SHP77 treated with DMSO at 0.1 percent for 48 hours (cell line): ENCODE measurements at places on chromosomes 6 and 20.

GRCh38 chr6:2818593-2818992 is 23.1 kb downstream of the SERPINB1 start:
- no peak for DNase-seq

DNA sequence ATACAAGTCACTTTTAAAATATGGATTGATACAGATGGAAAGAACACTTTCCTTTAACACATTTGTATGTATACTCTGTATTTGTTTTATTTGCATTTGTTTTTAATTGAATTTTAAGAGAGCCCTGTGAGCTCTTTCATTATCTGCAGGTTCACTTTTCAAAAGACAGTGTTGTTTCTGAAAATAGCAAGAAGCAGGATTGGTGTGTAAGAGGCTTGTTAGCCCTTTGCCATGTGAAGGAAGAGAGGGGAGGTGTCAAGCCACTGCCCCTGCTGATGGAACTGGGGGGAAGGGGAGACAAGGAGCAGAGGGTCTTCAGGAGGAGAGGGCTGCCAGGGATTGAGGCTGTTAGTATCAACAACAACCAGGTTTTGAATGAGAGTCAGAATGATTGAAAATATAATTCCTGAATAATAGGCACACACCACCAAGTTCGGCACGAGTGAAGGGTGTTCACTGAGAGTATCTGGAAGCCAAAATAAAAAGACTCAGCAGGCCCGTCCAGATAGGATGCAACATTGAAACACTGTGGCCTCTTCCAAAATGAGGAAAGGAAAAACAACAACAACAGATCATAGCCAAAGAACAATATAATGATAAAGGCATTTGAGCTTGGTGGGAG is 12.6 kb upstream of the PBOV1 start:
- no peak for DNase-seq

GRCh38 chr6:3137057-3137777 is 18.7 kb downstream of the BPHL start:
- DNase-seq, result no peak

- DNase-seq, result no peak
Observed at GRCh38 chr6:48670546-48670945, 559.5 kb upstream of the PTCHD4 start.

GRCh38 chr6:147176795-147177194 is 27.4 kb upstream of the STXBP5 start:
- no peak for DNase-seq

GRCh38 chr6:12367412-12367811 is 77.3 kb downstream of the EDN1 start:
- no peak for DNase-seq

DNA sequence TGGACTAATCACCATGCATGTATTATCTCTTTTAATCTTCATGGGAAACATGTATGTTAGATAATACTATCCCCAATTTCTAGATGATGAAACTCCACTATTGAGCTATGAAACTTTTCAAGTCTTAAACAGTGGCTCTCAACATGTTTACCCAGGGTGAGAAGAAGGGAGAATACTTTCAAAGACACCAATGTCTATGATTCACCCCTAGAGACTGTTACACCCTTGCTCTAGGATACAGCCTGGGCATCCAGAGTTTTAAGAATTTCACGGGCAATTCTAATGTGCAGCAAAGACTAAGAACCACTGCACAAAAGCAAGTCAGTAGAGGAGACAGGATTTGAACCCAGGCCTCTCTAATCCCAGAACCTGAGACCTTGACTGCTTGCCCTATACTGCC is 47.8 kb downstream of the GFOD1 start:
- no peak for DNase-seq

DNA sequence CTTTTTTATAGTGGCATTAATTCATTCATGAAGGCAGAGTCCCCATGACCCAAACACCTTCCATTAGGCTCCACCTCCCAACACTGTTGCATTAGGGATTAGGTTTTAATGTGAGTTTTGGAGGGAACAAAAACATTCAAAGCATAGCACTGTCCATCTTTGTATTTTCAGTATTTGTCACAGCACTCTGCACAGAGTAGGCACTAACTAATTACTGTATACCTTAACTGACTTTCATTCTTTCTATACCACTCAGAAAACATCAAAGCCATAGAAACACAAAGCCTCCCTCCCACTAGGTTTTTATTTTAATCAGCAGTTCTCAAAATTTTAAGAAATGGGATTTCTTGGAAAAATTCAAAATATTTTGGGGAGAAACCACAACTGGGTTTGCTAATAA is 21.8 kb upstream of the AHI1 start:
- DNase-seq, result no peak

GRCh38 chr6:125237764-125238163 is 64.0 kb downstream of the HDDC2 start:
- no peak for DNase-seq

DNA sequence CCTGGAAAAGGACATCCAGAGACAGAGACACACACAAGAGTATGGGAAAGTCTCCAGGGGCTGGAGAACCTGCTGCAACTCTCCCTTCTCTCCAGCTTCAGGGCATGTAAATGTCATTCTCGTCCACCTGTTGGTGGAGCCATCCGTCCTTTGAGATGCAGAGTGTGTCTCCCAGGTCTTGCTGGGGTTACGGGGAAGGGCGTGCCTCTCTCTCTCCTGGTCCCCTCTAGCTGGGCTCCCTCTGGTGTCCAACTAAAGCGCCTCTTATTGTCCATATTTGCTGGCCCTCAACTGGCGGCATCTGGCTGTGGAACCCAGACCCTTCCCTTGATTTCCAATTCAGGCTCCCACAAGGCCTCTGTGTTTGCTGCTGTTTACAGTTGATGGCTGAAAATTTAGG is 244.1 kb downstream of the BMP7 start:
- no peak for DNase-seq

GRCh38 chr20:548906-549305 is 5.3 kb upstream of the CSNK2A1 start:
- DNase-seq, result no peak

- DNase-seq, result no peak
Observed at GRCh38 chr6:53752856-53753255, 41.9 kb upstream of the LRRC1 start.

DNA sequence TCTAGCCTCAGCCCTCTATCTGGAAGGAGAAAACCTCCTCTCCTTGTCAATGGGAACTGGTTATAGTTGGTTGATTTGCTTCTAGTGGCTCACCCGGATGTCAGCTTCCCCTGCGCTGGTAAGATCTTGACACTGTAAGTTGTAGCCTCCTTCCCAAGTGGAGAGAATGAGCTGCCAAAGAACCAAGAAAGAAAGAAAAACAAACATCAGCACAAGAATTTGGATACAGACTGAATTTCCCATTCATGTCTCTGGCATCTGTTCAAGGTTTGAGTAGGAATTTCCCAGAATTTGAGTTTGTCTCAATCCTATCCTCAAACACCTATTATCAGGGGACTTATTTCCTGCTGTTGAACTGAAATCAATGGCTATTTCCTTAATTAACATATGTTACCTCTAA is 44.1 kb downstream of the ELOVL2 start:
- DNase-seq, result no peak

DNA sequence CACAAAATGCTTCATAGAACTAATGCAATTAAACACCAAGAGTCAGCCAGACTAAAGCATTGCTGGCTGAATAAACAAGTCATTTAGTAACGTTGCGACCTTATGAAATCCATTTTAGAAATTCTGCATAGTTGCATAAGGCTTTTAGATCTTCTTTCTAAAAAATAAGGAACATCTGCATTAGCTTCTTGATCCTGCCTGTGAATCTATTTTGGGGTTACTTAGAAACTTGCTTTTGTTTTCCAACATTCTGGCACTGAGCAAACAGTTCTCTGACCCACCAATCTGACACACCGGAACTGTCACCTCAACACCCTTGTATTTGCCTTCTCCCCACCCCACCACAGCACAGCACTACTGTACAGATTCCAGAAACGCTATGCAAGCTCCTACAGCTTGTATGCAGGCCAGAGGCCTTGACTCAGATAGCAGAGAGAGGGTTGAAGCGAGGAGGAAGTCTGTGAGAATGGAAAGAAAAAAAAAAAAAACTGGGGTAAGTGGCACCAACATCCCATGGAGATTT is 55.0 kb downstream of the KIF13A start:
- DNase-seq, result no peak

GRCh38 chr6:16078064-16078463 is 50.8 kb upstream of the MYLIP start:
- no peak for DNase-seq

DNA sequence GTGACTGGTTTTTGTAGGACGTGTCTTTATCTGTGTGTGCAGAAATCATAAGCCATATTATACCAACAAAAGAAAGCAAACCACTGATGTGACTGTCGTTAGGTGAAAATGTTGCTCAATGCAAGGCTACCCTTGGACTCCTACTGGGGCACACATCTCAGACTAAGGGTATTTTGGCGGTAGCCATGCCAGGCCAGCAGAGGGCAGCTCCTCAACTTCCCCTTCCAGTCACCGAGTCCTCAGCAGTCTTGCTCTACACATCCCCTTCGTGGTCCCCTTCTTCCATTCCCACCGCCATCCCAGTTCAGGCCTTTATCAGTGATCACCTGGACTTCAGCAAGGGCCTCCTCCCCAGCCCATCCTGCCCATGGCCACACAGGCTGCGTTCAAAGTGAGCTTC is 113.7 kb upstream of the GGTLC1 start:
- no peak for DNase-seq

DNA sequence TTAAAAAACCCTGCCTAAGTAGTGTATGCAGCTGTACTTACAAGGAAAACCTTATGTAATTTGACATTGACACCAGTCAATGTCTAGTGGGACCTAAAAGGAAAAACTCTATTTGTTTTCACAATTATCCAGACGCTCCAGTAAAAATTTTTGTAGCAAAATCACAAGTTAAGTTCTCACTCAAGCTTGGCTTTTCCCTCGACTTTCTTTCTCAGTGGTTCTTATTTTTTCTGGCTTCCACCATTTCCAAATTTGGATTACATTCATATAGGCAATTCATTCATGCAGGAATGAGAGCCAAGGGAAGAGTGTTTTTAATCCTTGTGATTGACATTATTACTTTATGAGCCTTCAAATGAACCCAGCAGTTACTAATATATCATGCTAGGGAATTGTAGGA is 66.0 kb upstream of the ADGRG6 start:
- no peak for DNase-seq

DNA sequence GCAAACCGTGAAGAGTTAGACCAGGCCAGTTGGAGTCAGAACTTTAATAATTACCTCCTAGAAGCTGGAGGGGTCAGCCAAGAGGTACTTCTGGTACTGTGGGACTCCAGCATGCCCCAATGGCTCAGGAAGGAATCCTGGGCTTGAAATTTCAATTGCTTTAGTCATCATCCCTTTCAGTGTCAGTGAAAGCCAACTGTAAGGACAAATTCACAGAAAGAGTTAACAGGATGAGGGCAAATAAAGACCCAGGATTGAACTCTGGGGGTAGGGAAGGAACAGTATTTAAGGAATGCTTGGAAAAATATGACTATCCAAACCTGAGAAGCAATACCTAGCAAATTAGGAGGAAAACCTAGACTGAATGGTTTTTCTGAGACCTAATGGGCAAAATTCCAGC is 735.1 kb upstream of the MARCKS start:
- no peak for DNase-seq

GRCh38 chr6:38148606-38149005 is 329.1 kb downstream of the ZFAND3 start:
- no peak for DNase-seq
